ENCODE measurements at places on chromosomes 3 and 15.
A peak's percentile ranks its signal among the peaks of the same experiment; 100 is the strongest.

DNA sequence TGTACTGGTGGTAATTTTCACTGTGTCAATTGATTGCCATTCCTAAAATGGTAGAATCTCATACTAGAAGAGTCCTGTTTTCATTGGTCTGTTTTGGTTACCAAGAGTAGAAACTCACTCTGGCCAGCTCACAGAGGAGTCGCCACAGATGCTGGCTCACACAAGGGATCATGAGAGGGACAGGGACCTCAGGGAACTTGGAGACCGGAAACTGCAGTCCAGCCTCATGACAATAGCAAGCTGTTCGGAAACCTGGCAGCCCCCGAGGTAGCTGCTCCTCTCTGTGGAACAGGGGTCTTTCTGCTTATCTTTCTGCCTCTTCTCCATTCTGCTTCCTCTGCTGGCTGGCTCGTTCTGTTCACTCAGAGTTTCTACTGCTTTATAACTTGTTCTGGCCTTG, 192.9 kb downstream of the PLCL2 start:
- DNase-seq, result no peak

GRCh38 chr15:86849558-86850285, 770.1 kb downstream of the AGBL1 start:
- DNase-seq, result no peak

- no peak for DNase-seq
These were observed 583.5 kb downstream of the ROBO1 start for GRCh38 chr3:79184251-79184650.

GRCh38 chr15:90974216-90974615, 19.5 kb downstream of the RCCD1 start:
- no peak for DNase-seq

DNA sequence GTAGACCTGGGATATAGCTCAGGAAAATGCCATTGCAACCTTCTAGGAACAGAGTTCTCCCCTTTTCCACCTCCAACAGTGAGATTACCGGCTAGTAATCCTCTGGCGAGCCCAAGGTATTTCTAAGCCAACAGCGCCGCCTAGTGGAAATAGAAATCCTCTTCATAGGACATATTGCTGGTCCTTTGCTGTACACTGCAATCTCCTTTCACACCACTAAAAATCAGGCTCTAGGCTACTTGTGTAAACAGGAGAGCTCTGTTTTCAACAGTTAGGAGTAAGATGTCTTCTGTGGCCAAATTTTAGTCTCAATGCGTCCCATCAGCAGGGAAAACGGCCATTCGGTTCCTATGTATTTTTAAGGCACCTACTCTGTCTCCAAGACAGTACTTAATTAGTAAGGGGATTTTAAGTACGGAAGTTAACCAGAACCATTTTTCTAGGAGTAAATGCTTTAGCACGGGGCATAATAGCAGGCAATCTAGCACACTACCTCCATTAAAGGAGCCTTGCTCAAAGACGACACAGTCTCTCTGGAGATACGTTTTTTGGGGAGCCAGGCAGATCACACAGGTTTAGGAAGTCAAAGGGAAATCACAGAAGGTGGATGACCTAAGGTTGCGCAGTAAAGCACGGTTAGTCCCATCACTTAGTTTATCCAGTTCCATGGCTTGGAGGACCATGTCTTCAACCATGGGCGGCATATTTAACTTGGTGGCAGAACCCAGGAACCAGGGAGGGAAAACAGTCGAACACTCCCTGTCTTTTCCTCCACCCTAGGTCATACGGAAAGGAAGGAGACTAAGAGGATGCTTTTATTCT, 43.8 kb downstream of the NCEH1 start:
- peak; percentile 94 for DNase-seq

DNA sequence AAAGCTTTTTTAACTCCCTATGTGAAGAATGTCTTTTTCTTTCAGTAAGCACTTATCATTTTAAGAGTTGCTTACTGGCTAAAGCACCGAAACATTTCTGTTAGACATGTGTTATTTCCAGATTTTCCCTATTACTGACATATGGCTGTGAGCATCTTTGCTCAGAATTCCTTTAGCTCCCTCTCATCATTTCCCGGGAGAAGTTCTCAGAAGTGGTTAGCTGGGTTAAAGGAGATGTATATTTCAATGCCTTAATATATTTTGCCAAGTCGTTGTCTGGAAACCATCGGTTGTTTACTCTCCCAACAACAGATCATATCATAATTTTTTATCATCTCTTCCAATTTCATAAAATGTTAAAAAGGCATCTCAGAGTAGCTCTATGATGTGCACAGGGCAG, 396.5 kb downstream of the OCA2 start:
- no peak for DNase-seq

- peak; percentile 79 for DNase-seq
These were observed at the start of gene GREM1 for GRCh38 chr15:32717426-32718226. GREM1 (plus strand) TSS chr15:32718004; CDS start chr15:32730691, 12,687 bp downstream.

- DNase-seq, result no peak
These were observed 22.1 kb downstream of the MASP1 start for GRCh38 chr3:187269486-187269885.

- DNase-seq, result no peak
These were observed 9.1 kb upstream of the PARP14 start for GRCh38 chr3:122671553-122671952.

DNA sequence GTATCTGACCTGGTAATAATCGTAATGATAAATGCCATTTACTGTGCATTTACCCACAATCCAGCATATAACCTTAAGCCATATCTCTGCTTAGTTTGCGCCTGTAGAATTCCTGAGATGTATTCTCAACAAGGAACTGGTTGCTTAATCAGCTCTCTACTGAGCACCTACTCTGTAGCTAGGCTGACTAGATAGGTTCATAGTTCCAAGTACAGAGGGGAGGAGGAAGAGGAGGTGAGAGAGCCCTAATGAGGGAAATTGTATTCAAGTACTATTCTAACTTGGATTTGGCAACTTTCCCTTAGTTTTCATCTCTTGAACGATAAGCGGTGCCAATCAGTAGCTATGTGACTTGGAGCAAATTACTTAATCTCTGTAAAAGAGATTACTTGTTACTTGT, 5.6 kb upstream of the AKAP13 start:
- DNase-seq, result no peak

Measured in GM23338 (cell line).